Activated CD8-positive, alpha-beta memory T cell treated with anti-CD3 and anti-CD28 coated beads, Interleukin-2, amount 10 ng/mL, durations not matched to agents 7 days and 5 days (primary cell): ENCODE measurements at places on chromosomes 7 and 10.

DNA sequence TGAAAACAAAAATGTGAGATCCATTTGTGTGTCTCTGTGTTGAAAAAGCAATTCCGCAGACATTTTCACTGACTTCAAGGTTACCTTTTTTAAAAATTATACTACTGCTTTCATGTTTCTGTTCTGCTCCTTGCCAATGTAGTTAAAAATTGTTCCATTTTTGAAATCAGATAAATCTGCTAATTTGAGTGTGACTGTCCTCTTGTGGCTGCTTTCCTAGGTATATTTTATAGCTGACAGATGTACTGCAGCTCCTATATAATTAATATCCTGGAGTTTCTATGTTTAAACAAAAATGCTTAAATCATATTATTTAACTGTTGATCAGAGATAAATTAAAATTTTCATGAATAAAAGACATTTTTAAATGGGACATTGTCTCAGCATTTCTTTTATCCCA is 177.6 kb upstream of the LRRTM3 start:
- no peaks in the 10 kb centered on the region for H3K36me3 ChIP-seq
- no peak for DNase-seq
- H3K27ac ChIP-seq = no peak overlapping the region
- no peaks in the 10 kb centered on the region for H3K27me3 ChIP-seq

DNA sequence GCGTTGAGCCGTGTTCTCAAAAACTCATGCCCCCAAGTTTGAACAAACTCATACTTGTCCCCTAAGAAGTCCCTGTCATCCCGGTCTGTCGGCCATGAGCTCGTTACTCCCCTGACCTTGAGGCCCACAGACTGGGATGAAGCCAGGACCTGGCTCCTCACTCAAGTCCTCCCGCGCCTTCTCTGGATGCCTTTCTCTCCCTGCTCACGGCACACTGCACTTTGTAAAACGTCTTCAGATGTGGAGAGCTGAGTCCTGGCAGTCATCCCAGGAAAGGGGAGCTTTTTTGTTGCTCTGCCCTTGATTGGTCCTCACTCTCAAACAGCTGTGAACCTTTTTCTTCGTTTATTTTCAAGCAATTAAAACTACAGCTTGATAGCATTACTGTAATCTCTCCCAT is 110.8 kb downstream of the JAZF1 start:
- H3K4me1 ChIP-seq = no peaks in the 10 kb centered on the region
- DNase-seq = no peak
- H3K4me3 ChIP-seq = no peak overlapping the region

DNA sequence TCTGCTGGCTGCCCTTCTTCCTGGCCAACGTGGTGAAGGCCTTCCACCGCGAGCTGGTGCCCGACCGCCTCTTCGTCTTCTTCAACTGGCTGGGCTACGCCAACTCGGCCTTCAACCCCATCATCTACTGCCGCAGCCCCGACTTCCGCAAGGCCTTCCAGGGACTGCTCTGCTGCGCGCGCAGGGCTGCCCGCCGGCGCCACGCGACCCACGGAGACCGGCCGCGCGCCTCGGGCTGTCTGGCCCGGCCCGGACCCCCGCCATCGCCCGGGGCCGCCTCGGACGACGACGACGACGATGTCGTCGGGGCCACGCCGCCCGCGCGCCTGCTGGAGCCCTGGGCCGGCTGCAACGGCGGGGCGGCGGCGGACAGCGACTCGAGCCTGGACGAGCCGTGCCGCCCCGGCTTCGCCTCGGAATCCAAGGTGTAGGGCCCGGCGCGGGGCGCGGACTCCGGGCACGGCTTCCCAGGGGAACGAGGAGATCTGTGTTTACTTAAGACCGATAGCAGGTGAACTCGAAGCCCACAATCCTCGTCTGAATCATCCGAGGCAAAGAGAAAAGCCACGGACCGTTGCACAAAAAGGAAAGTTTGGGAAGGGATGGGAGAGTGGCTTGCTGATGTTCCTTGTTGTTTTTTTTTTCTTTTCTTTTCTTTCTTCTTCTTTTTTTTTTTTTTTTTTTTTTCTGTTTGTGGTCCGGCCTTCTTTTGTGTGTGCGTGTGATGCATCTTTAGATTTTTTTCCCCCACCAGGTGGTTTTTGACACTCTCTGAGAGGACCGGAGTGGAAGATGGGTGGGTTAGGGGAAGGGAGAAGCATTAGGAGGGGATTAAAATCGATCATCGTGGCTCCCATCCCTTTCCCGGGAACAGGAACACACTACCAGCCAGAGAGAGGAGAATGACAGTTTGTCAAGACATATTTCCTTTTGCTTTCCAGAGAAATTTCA is 1.7 kb downstream of the ADRB1 start:
- DNase-seq = peak; percentile 52
- peak overlapping the region; percentile 69 for H3K27ac ChIP-seq
- H3K36me3 ChIP-seq = peaks cover 5% of the 10 kb centered on the region
- H3K4me3 ChIP-seq = peak overlapping the region; percentile 65
- peaks cover 33% of the 10 kb centered on the region for H3K4me1 ChIP-seq

- H3K4me3 ChIP-seq = no peak overlapping the region
- no peak for DNase-seq
- no peaks in the 10 kb centered on the region for H3K36me3 ChIP-seq
- peaks cover 30% of the 10 kb centered on the region for H3K27me3 ChIP-seq
- H3K4me1 ChIP-seq = peaks cover 24% of the 10 kb centered on the region
These were observed 54.8 kb upstream of the IFRD1 start for GRCh38 chr7:112395411-112395810.

- H3K27me3 ChIP-seq = peaks cover 41% of the 10 kb centered on the region
- no peak overlapping the region for H3K27ac ChIP-seq
- H3K36me3 ChIP-seq = no peaks in the 10 kb centered on the region
- H3K4me1 ChIP-seq = no peaks in the 10 kb centered on the region
- H3K4me3 ChIP-seq = no peak overlapping the region
These were observed 114.3 kb upstream of the YAE1 start for GRCh38 chr7:39451901-39452300.

DNA sequence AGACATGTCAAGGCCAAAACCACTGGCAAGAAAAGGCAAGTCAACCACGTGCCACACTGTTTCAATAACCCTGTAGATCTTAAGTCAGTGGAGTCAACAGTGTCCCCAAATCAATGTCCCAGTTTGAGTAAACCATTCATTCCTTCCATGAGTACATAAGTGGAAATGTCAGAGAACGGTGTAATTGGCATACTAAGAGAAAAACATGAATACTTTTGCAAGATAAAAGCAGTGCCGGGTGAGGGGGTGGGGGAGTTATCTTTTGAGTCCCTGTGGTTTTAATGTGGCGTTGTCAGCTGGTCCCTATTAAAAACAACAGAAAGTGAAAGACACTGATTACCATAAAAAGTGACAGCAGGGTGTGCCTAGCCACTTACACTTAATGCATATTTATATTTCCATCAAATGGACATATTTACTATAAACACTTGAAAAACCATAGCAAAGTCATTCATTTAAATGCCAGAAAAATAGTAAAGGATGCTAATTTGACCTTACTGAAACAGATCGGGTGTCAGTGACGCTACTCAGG is 37.8 kb downstream of the RSU1 start:
- no peak overlapping the region for H3K27ac ChIP-seq
- peaks cover 10% of the 10 kb centered on the region for H3K36me3 ChIP-seq
- no peak overlapping the region for H3K4me3 ChIP-seq
- peaks cover 18% of the 10 kb centered on the region for H3K4me1 ChIP-seq
- DNase-seq = peak; percentile 49

DNA sequence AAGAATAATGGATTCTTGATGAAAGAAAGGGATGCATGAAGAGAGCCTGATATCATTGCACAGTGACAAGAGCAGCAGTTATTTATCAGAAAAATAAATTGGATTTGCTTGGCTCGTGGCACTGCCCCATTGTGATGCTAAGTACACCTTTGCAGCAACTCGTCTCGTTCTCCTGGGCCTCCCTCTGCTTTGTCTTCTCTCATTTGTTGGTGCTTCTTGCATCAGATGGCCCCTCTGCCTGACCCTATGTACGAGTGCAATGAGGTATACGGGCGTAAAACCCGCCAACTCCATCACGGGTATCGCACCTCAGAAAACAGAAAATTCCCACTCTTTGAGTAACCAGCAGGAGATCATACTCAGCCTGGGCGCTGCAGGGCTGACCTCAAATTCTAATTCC is 107.2 kb upstream of the C10orf90 start:
- no peak overlapping the region for H3K27ac ChIP-seq
- no peaks in the 10 kb centered on the region for H3K4me1 ChIP-seq

DNA sequence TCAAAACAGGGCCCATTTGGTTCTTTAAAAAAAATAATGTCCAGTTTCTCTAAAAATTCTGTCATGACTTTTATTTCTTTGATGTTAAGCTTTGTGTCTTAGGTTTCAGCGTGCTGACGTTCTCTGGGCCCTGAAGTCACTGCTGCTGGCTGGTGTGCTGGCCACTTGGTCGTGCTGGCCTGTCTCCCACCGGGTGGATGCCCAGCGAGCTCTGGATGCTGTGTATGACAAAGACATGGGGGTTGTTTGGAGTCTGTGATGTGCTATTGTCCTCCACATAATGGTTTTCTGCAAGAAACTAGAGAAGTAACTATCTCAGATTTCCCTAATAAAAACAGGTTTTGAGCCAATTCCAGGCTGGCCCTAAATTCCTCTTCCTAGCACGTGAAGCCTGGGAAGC is 9.5 kb upstream of the IDI2 start:
- H3K27me3 ChIP-seq = no peaks in the 10 kb centered on the region
- no peak overlapping the region for H3K27ac ChIP-seq
- no peak overlapping the region for H3K4me3 ChIP-seq

- no peak overlapping the region for H3K27ac ChIP-seq
- peaks cover 2% of the 10 kb centered on the region for H3K4me1 ChIP-seq
- H3K36me3 ChIP-seq = no peaks in the 10 kb centered on the region
- H3K4me3 ChIP-seq = no peak overlapping the region
These were observed 85.9 kb upstream of the LEP start for GRCh38 chr7:128155100-128155740.
